D721Med (cell line): ENCODE measurements at places on chromosomes 7 and 10.

DNA sequence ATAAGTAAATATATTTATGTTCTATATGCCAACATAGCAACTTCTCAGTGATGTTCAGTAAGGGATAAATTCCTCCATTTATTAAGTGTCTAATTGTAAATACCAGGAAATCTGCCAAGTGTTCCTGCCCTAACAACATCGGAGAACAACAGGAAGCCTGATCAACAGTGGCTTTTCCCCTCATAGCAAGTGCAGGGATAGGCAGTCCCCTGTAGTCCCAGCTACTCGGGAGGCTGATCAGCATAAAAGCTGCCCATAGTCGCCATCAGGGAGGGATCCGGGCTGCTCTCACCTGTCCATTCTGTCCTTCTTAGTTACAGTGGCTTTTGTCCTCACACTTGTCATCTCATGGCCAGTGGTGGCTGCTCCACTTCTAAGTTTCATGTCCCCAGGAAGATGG, 141.3 kb downstream of the IDE start:
- DNase-seq, result no peak

GRCh38 chr7:94223375-94224084, 171.2 kb upstream of the COL1A2 start:
- DNase-seq, result no peak

DNA sequence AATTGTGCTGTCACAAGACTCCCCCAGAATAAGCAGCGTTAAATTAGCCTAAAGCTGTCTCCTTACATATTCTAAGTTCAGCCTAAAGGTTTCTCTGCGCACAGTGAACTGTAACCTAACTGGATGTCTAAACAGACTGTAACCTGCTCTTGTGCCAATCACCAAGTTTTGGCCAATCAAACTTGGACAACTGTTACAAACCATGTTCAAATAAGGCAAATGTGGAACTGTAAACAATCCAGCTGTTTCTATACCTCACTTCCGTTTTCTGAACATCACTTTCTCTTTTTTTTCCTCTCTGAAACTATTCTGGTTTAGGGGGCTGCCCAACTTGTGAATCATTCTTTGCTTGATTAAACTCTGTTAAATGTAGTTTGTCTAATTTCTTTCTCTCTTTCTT, 252.2 kb upstream of the HABP2 start:
- DNase-seq, result no peak

- DNase-seq, result no peak
Measured at GRCh38 chr10:191703-192518, 56.7 kb downstream of the ZMYND11 start.

- no peak for DNase-seq
Measured at GRCh38 chr10:70162892-70163201, 7.5 kb downstream of the SAR1A start.

DNA sequence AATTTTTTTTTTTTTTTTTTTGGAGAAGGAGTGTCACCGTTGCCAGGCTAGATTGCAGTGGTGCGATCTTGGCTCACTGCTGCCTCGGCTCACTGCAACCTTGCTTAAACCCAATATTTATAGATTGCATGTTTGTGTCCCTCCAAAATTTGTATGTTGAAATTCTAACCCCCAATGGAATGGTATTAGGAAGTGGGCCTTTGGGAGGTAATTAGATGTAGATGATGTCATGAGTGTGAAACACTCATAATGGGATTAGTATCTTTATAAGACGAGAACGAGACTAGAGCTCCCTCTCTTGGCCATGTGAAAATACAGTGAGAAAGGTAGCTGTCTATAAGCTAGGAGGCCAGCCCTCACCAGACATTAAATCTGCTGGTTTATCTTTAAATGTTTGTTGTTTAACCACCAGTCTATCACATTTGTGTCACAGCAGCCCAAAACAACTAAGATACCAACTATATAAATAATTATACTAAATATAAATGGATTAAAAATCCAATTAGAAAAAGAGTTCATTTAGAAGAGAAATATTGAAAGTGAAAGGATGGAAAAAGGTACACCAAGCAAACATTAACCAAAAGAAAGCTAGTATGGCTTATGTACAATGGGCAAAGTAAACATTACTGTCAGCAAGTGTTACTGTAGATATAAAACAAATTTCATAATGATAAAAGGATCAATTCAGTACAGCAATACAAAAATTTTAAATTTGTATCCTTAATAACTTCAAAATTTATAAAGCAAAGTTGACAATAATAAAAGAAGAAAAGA, 9.3 kb downstream of the TCAF1 start:
- DNase-seq, result no peak

DNA sequence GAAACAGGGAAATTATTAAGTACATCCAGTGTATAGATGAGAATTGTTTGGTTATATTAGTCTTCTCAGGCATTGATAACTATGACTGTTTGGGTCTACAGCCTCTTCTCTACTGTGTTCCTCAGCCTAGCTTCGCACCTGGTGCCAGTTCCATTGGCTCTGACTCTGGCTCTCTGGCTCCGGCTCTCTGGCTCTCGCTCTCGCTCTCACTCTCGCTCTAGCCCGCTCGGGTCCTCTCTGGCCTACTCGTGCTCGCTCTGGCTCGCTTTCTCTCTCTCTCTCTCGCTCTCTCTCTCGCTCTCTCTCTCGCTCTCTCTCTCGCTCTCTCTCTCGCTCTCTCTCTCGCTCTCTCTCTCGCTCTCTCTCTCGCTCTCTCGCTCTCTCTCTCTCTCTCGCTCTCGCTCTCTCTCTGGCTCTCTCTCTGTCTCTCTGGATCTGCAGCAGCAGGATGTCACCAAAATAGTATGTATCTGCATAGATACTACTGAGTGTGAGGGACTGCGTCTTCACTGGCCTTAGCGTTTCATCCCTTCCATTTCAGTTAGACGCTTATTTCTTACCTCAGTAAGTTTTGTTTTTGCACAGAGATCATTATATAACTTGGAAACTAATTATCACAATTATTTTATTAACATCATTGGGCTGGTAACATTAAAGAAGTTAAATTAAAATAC, 6.5 kb upstream of the SSBP1 start:
- no peak for DNase-seq

GRCh38 chr7:17940951-17941431, 697 bp upstream of the SNX13 start:
- no peak for DNase-seq

DNA sequence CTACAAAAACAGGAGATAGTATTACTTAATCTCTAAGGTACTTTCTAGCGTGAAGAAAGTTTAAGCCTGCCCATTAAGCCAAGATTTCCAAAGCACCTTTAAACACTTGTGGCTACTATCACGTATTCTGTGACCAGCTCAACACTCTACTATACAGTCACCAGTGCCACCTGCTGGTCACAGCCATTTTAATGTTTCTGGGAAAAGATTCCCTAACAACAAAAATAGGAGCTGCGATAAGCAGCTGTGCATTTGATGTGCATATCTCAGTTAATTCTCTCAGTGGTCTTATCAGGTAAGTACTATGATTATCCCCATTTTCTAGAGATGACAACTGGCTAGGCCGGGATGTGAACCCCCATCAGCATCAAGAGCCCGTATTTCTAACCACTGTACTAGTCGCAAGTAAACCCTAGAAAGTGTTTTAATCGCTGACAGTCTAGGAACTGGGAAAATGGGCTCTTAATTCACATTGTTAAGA, 860 bp downstream of the SEC31B start:
- peak; percentile 51 for DNase-seq

GRCh38 chr10:71241114-71241829, 28.9 kb downstream of the UNC5B start:
- no peak for DNase-seq

GRCh38 chr10:101772017-101772894, 3.7 kb downstream of the FGF8 start:
- no peak for DNase-seq

GRCh38 chr10:34078017-34078744, 736.9 kb downstream of the PARD3 start:
- no peak for DNase-seq

DNA sequence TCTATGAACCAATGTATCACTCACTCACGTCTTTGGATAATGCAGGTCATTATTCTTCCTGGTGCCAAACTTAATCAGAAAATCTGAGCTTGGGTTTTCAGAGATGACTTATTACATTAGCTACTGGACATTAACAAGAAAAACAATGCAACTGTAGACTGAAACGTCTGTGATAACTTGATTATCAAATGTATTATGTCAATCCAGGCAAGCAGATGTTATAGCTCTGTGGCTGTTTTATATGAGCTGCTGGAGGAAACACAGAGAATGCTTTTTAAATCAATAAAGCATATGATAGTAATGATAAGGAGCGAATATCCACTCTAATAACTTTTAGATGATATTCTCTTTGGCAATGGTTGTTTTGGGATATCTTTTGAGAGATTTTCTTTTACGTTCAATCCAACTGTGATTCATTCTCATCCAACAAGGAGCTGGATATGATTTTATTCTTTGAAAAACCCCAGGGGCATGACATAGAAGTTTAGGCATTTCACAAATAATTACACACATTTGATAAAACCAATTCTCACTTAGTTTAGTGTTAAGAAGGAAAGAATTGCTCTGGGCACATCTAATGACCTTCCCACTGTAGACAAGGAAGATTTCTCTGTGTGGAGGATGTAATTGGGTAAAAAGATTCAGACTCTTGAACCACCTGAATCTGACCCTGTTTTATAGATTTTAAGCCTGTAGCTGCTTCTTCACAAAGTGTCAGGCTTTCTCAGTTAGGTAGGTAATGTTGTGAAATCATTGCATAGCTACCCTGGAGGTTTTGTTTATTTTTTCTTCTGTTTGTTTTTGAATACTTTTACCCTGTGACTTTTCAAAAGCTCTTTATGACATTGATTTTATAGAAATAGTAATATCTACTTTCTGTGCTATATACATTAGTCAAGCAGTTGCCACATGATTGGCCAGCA, 1124.7 kb downstream of the DNAJB9 start:
- DNase-seq, result no peak

- DNase-seq, result no peak
Measured at GRCh38 chr10:48681740-48682139, 2.9 kb upstream of the WDFY4 start.

- DNase-seq, result no peak
Measured at GRCh38 chr10:52221923-52222322, 92.2 kb upstream of the DKK1 start.

DNA sequence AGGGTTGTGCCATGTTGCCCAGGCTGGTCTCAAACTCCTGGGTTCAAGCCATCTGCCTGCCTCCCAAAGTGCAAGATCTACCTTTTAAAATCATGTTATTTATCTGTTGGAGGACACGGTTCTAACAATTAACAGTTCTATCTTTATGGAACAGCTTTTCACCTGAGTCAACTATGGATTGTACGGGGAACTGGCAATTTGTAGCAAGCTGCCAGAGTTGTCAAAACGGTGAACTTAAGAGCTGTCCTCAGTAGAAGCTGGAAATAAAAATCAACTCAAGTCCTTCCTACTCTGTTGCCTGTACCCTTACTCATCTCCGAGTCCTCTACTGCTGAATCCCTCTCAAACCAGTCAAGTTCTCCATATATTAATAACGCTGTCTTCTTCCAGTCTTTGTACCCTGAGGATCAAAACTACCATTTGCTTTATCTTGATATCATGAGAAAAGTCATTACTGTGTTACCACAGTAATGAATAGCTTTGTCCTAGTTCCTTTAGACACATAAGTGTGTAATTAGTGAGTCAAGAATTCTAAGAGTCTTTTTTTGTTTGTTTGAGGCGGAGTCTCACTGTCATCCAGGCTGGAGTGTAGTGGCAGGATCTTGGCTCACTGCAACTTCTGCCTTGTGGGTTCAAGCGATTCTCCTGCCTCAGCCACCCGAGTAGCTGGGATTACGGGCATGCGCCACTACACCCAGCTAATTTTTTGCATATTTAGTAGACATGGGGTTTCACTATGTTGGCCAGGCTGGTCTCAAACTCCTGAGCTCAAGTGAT, 28.2 kb downstream of the HBP1 start:
- DNase-seq, result no peak

- no peak for DNase-seq
Measured at GRCh38 chr7:79897166-79897565, 237.5 kb upstream of the GNAI1 start.

DNA sequence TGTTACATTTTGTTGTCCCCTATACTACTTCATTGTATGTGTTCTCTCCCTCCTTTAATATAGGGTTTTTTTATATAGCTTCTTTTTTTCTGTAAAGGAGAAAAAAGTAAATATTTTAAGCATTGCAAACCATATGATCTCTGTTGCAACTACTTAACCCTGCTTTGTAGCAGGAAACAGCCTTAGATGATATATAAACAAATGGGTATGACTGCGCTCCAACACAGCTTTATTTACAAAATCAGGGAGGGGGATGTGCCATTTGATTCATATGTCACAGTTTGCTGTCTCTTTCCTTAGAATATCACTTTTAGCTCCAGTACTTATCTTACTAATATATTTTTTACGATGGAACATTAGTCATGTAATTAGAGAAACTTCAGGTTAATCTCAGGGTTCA, 155.2 kb upstream of the GNAI1 start:
- DNase-seq, result no peak

DNA sequence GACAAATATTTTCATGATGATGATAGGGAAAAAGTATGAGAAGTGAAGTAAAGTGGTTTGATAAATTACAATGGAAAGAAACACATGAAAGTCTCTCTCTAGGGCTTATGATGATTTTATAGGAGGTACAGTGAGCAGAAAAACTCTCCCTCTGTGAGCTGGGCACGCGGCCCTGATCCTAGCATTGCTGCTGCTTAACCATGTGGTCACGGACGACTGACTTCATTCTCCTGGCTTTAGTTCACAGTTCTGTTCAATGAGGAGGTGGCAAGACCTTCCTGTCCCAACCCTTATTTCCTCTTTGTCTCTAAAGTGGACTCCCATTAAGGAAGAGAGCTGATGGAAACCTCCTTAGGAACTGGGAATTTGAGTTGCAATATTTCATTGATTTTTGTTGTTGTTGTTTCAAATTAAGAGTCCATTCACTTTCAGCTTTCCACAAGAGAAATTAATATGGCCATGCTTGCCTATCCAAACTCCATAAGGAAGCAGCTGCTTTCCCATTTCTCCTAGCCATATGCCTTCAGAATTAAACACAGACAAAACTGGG, 8.2 kb upstream of the PON3 start:
- DNase-seq, result no peak

DNA sequence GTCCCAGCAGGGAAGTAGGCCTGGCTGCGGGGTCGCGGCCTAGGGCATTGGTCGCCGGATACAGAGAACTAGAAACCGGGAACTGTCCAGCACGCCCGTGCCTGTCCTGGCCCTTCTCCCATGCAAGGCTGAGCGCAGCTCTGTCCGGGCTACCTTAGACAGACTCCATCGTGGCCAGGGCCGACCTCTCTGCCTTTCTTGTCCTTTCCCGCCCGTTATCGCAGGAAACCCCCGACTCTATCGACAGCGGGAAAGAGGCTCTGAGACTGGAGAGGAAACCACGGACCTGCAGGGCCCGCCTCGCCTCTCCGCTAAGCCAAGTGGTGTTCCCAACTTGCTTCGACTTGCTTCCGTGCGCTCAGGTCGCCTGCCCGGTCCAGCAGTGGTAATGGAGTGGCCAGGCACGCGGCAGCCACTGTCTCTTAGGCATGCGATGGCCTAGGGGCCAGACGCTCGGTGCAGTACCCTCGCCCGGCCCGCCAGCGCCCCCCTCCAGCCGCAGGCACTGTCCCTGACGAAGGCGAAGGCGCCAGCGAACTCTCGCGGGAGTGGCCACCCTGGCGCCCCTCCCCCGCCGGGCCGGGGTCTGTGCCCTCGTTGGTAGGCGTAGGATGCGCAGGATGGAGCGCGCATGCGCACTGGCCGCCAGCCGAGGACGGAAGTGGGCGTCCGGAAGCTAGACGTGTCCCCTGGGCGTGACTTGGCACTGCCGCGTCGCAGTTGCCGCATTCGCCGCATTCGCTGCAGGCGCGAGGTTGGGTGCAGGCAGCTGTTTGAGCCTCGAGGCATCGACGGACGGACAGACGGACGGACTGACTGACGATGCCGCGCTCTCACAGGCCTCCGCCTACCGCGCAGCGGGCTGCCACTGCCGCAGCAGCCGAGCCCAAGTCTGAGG, 54.4 kb downstream of the MCMBP start:
- no peak for DNase-seq
